ENCODE measurements at places on chromosomes 11 and 22.

GRCh38 chr22:49062802-49063544 lies 764.7 kb downstream of the BRD1 start:
- DNase-seq, result no peak

- no peak for DNase-seq
Observed at GRCh38 chr11:125156346-125157117, 8.0 kb upstream of the PKNOX2 start.

DNA sequence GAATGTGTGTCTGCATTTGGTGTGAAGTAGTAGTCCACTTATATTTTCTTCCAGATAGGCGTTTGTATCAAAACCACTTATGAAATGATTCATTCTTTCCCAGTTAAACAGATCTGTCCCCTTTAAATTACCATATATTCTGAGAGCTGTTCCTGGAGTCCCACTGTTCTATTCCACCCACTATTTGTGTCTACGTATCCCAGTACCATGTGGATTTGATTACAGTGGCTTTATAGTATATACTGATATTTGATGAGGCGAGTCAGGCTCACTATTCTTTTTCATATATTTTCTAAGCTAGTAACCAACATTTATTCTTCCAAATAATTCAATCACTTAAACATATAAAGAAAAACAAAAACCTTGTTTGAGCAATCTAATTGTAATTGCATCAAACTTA lies 81.9 kb upstream of the RASSF10 start:
- no peak for DNase-seq

GRCh38 chr22:23581260-23581650 lies 1.2 kb upstream of the IGLL1 start:
- DNase-seq, result no peak

GRCh38 chr22:32318361-32318760 lies 39.3 kb upstream of the RFPL3 start:
- no peak for DNase-seq

DNA sequence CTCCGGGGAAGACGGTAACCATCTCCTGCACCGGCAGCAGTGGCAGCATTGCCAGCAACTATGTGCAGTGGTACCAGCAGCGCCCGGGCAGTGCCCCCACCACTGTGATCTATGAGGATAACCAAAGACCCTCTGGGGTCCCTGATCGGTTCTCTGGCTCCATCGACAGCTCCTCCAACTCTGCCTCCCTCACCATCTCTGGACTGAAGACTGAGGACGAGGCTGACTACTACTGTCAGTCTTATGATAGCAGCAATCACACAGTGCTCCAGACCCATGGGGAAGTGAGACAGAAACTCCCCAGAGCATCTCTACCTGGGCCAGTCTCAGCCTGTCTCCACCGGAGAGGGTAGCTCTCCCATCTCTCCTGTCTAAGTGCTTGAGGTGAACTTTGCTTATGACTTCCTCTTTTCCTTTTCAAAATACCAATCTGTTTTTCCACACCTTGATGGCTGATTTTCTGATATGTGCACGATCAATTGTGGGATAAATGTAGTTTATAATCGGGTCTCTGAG lies 48.5 kb upstream of the VPREB1 start:
- DNase-seq, result no peak

DNA sequence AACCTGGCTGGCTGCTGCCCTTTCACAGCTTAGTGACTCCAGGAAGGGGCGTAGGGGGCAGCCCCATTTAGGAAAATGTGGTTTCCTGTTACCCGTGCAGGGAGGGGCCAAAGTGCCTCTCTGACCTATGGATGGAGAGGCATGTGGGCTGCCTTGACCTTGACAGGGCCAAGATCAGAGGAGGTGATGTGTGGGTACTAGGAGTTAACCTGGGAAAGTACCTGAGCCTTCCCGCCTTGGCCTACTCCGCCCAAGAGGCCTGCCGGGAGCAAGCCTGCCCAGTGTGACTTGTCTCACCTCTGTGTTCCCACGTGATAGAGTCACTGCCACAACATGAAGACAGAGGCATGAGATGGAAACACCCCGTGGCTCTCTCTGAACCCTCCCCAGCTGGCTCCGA lies 33.4 kb downstream of the GRAMD4 start:
- no peak for DNase-seq

DNA sequence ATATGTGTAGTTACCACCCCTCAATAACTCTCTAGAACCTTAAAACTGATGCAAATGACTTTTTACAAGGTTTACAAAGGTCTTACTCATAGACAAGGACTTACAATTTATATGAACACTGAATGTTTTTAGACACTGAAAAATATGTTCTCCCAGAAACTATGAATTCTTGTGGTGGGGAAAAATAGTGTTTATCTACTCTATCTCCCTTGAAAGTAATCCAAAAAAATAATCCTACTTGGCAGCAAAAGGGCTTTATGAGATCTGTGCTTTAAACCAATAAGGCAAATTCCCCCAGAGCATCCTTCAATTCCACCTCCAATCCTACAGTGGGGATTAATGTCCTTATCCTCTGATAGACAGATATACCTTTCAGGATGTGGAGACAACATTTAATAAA lies 1984.1 kb upstream of the RAG2 start:
- DNase-seq, result no peak

DNA sequence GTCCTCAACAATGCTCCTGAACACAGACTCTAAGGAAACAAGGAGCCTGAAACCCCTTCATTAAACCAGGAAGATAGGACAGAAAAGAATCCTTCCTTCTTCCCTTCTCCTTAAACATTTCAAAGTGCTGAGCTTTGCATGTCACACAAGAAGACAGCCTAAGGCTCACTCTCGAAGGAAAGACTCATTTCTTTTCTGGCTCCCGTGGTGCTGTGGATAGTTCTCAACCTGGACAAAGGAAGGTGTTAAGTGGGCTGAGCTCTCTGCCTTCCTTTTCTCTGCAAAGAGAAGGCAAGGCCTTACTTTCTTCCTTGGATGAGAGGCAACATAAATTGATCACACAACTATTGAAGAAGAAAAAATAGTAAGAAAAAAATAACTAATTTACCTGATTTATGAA lies 452.4 kb upstream of the DDI1 start:
- DNase-seq, result no peak

DNA sequence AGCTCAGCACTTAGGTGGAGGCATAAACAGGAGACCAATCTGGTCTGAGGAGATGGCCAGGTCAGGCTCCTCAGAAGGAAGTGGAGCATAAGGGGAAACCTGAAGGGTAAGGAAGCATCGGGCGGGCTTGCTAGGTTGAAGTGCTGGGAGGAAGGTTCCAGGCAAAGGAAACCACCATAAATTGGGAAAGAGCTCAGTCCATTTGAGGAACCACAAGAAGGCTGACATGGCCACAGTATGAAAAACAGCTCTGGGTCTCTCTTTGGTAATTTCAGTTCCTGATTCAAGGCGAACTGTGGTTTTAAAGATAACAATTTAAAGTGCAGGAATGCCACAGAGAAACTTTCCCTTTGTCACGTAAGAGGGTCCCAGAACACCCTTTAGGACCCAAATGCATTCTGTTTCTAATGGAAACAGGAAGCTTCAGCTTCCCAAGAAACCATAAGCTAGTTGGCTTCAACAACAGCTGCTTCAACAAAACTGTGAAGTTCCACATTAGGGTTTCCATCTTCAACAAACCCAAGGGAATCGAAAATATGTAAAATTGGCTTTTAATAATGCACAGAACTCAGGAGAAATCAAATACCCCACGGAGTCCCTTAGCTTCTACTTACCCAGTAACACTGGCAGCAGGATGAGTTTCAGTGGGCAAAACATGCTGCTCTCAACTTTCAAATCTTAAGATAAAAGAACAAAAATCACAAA lies 10.4 kb downstream of the JAML start:
- DNase-seq, result no peak

DNA sequence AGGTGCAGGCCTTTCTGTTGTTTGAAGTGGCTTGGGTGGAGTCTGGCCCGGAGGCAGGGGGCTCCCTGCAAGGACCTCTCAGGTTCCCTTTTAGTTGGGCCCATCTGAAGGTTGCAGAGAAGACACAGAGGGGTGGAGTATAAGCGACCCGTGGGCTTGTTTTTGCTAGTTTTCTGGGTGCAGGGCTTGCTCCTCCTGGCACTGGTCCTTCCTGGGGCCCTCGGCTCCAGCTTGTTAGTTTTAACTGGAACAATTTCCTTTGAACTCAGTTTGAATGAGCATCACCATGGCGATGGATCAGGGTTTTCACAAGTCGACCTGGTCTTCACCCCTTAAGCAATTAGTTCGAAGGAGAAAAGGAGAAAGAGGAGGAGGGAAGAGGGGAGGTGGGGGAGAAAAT lies 28.5 kb upstream of the OAF start:
- peak; percentile 4 for DNase-seq

DNA sequence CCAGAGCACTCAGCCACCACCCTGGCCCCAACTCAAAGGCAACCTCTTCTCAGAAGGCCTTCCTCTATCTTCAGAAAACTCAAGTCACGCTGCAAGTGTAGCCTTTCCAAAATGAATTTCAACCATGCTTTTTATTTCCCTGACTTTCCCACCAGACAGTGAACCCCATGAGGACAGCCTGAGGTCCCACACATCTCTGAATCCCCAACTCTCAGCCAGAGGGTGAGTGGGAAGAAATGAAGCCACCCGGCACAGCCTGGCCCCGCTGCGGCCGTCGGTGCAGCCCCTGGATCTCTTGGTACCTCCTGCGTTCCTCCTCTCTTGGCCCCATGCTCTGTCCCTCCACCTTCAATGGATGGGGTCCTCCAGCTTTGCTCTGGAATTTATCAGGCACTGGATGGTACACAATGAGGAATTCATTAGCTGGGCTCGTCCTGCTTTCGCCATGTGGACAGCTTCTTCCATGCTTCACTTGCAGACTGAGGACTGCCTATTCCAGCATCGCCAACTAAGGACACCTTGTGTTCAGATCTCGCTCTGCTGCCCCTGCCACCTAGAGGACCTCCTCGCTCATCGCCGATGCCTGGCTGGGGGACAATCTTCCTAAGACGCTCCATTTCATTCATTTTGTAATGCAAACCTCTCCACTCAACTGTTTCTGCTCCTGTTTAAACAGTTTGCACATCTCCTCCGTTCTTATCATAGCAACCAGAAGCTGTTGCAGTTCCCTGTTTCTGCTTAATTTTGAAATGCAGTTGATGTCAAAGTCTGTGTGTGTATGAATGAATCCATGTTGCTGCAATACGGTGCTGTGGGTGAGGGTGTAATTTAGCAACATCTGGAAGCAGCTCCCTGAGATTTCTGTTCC lies 672.1 kb downstream of the TBC1D22A start:
- no peak for DNase-seq

DNA sequence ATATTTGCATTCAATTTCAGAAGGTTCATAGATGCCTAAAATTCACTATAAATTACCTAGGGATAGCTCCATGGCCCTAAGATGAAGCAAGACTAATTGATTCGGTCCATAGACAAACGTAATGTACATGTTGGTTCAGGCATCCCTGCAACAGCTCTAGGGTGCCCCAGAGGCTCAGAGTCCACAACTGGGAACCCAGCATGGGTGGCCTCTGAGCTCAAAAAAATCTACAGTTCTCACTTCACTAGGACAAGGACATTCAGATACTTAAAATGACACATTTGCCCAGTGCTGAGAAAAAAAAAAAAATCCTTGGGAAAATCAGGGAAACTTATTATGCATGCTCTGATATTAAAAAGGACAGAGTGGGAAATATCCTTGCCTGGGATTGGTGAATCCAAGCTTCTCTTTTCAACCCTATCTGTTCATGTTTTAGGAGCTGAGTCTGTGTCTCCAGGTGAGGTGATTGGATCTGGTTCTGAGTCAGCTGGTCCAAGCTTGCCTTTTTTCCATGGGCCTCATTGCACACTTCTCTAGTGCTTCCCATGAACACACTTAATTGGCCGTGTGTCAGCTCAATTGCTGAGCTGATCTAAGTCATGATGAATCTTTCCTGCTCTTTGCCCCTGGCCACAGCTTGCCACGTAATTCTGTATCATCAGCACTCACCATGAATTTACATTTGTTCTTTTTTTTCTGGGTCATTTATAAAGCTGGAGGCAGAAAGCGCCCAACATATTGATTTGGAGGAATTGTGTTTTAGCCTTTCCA lies 116.3 kb upstream of the RCN1 start:
- DNase-seq, result no peak

DNA sequence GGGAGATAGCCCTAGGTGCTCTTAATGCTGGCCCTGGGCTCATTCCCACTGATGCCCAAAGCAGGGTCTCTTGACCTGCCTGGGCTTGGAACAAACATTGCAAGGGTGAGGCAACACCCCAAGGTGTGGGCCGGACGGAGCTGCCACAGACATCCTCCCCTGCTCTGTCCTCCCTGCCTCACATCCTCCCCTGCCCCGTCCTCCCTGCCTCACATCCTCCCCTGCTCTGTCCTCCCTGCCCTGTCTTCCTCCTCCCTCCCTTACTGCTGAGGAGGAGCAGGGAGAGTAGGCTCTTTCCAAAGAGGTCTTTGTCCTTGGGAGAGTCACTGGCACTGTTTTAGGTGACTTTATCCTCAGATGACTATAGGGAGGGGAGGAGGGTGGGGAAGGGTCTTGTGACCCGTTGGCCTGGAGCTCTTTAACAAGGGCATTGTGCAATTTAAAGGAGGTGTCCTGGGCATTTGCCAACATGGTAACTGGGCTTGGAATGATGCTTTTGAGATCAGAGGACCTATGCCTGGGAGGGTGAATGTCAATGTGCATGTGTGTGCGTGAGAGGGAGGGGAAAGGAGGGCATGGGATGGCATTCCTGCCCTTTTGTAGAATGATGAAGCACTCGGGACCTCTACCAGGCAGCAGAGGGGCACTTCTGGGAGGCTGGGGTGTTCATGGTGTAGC lies 700 bp downstream of the FAM180B start:
- no peak for DNase-seq

DNA sequence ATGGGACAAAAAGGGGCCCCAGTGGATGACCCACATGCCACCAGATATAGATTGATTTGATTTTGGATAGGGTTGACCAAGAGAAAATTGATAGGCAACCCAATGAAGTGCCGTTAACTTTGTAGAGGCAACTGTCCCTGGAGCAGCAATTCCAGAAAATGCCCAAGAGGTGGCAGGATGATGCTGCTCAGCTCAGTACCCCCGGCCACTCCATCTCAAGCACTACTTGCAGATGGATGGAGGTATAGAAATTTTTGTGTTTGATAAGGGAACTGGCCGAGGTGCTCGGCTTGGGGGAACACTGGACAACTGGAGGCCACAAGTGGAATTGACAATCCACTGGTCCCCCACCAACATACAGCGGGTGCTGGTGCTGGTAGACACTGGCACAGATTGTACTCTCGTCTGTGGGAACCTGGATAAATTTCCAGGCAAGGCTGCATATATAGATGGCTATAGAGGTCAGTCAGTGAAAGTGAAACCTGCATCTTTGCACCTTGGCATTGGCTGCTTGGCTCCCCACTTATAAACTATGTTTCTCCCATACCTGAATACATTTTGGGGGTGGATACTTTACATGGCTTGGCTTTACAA lies 86.3 kb downstream of the CCDC83 start:
- peak; percentile 66 for DNase-seq

DNA sequence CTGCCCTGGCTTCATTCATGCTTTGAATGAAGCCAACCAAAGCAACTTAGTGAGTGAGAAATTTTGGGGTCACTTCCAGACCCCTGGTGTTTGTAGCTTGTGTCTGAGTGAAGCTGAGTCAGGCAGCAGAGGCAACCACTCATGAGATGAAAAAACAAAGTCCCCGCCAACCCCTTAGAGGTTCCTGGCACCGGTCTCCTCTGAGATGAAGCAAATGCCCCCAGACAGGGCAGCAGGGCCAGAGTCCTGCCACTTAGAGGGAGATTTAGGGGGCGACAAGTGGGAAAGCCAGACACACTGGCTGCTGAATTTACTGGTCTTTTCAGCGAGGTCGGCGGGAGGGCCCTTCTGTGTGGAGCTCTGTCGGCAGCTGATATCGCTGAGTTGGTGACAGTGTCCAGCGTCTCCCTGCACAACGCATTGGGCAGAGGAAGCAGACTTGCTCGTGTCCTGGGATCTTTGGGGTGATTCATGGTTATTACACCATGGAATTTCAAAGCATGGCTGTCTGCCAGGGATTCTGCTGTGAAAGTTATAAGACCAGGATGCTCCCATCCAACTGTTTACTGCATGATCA lies 482.6 kb downstream of the MIAT start:
- DNase-seq, result no peak
